ENCODE measurements at places on chromosomes 16 and 17.
A peak's percentile ranks its signal among the peaks of the same experiment; 100 is the strongest.

- H3K36me3 ChIP-seq = no peaks in the 10 kb centered on the region
- H3K4me3 ChIP-seq = peak within 1 kb of the TSS; percentile 100
- H3K27me3 ChIP-seq = no peaks in the 10 kb centered on the region
- DNase-seq = peak; percentile 93
- H3K4me1 ChIP-seq = peaks cover 50% of the 10 kb centered on the region
Measured at GRCh38 chr16:2682209-2683021, at the start of gene KCTD5. Gene KCTD5 (plus strand): TSS chr16:2682523. CDS start chr16:2682549, 26 bp downstream.

- no peak overlapping the region for H3K4me3 ChIP-seq
- no peak overlapping the region for H3K27ac ChIP-seq
- H3K27me3 ChIP-seq = no peaks in the 10 kb centered on the region
- H3K4me1 ChIP-seq = no peaks in the 10 kb centered on the region
Measured at GRCh38 chr16:80260906-80261311, 279.9 kb upstream of the DYNLRB2 start.

DNA sequence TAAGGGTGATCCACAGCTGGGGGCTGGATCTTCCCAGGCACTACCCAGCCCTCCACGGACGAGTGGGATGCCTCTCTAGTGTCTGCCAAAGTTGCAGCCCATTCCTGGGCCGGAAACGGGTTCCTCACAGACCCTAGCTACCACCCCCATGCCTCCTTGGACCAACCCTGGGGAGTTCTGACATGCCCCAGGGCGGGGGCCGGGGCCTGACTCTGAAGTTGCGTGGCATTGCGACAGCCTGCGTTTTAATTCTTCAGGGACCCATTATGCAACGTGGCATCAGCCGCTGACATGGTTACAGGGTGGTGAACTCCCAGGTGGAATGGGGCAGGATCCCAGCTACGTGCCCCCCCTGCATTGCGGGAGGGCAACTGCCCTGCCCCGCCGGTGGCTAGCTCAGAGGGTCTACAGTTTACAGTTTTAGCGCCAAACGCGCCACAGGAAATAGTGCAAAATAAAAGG lies 2.7 kb downstream of the CBX4 start:
- peaks cover 86% of the 10 kb centered on the region for H3K4me1 ChIP-seq
- peaks cover 6% of the 10 kb centered on the region for H3K27me3 ChIP-seq
- peak overlapping the region; percentile 82 for H3K27ac ChIP-seq
- H3K36me3 ChIP-seq = peaks cover 19% of the 10 kb centered on the region
- peak; percentile 60 for DNase-seq
- H3K4me3 ChIP-seq = peak overlapping the region; percentile 95

GRCh38 chr17:81371910-81372760 lies 23.1 kb upstream of the BAHCC1 start:
- H3K36me3 ChIP-seq = no peaks in the 10 kb centered on the region
- no peak overlapping the region for H3K27ac ChIP-seq
- H3K4me3 ChIP-seq = no peak overlapping the region
- DNase-seq = peak; percentile 60
- peaks cover 19% of the 10 kb centered on the region for H3K4me1 ChIP-seq

DNA sequence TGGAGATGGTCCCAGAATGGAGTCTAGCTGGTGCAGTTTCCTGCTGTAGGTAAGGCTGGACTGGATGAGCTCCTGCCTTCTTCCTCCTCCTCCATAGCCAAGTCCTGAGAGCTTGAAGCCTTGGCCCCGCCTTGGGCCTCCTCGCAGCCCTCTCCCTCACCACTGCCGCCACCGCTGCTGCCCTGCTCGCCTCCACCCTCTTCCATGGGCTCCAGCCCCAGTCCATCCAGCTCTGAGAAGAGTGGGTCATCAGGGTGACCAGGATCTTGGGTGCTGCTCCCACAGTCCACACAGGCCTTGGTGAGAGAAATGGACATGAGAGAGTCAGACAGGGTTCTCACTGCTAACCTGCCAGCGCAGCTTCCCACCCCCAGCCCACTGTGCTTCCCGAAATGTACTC lies 11.2 kb downstream of the PER1 start:
- H3K4me1 ChIP-seq = peaks cover 34% of the 10 kb centered on the region
- H3K27ac ChIP-seq = no peak overlapping the region
- peaks cover 10% of the 10 kb centered on the region for H3K27me3 ChIP-seq

GRCh38 chr16:87185308-87185707 lies 131.9 kb downstream of the C16orf95 start:
- no peak overlapping the region for H3K27ac ChIP-seq
- H3K4me1 ChIP-seq = no peaks in the 10 kb centered on the region
- no peak overlapping the region for H3K4me3 ChIP-seq
- H3K27me3 ChIP-seq = no peaks in the 10 kb centered on the region
- no peaks in the 10 kb centered on the region for H3K36me3 ChIP-seq

- no peaks in the 10 kb centered on the region for H3K36me3 ChIP-seq
- no peak overlapping the region for H3K27ac ChIP-seq
Measured at GRCh38 chr17:34265711-34266110, 4.3 kb upstream of the CCL7 start.

DNA sequence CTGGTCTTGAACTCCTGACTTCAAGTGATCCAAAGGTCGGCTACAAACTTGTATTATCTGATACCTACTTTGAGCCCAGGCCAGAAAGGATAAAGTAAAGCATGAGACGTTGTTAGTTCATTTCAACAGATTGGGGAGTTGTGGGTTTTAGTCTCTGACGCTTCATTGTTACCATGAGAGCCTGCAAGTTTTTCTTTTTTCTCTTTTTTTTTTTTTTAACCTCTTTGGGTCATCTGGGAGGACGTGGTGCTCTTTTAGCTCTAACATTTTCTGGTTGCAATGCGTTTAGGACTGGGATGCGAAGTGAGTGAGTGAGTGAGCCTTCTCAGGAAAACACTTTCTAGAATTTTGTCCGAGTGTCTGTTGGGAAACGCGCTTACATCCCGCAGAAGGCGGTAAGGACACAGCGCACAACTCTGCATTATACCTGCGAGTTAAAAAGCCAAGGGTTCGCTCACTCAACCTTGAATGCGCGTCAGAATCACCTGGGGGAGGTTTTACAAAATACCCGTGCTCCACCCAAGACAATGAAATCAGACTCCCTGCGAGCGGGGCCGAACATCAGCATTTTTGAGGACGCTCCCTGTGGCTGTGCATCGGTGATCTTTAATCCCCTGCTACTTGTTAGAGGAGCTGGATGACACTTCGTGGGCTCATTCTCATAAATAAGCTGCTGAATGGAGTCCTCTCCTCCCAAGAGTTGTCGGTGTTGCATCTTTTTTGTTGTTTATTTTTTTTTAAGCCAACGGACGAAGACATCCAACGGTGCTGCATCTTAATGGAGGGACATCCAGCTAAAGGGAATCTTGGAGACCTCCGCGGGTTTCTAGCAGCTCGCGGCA lies 629 bp upstream of the RNF135 start:
- peaks cover 12% of the 10 kb centered on the region for H3K36me3 ChIP-seq
- peaks cover 66% of the 10 kb centered on the region for H3K4me1 ChIP-seq
- peak overlapping the region; percentile 62 for H3K4me3 ChIP-seq
- peak; percentile 23 for DNase-seq
- H3K27me3 ChIP-seq = no peaks in the 10 kb centered on the region

DNA sequence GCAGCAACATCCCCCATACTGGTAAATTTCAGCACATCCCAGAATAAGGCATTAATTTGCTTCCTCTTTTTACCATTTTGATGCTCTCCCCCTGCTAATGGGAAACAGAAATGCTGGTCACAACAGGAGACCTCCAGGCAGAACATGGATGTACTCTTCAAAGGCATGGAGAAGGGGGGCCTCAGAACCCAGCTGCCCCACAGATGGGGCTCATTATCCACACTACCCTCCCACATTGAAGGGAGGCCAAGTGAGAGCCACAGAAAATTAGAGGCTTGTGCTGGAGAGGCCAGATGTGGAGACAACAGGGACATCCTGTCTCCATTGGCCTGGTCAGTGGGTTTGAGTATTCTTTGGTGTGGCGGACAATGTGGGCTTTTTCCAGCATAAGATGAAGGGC lies 150.1 kb upstream of the CDH11 start:
- no peak overlapping the region for H3K27ac ChIP-seq
- no peak overlapping the region for H3K4me3 ChIP-seq
- no peaks in the 10 kb centered on the region for H3K4me1 ChIP-seq
- H3K36me3 ChIP-seq = no peaks in the 10 kb centered on the region

DNA sequence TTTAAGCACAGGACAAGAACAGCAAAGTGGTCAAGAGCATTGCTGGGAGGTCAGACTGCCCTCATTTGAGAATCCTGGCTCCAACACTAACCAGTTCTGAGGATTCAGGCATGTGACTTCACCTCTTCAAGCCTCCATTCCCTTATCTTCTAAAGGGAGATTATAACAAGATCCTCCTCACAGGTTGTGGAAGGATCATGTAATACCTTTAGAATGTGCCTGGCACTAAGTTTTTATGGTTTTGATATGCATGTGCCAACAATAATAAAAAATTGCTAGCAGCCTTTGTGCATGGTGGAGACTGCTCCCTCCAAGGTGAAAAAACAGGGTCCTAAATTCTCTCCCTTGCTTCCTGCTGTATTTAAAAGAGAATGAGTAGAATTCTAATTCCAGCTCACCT lies 36.0 kb upstream of the ADAMTS18 start:
- H3K4me1 ChIP-seq = no peaks in the 10 kb centered on the region
- H3K4me3 ChIP-seq = no peak overlapping the region
- H3K27ac ChIP-seq = no peak overlapping the region

- H3K36me3 ChIP-seq = no peaks in the 10 kb centered on the region
- H3K4me3 ChIP-seq = no peak overlapping the region
- H3K4me1 ChIP-seq = peaks cover 63% of the 10 kb centered on the region
- H3K27me3 ChIP-seq = no peaks in the 10 kb centered on the region
- H3K27ac ChIP-seq = peak overlapping the region; percentile 34
- peak; percentile 85 for DNase-seq
Measured at GRCh38 chr17:7475764-7476422, 3.5 kb downstream of the ZBTB4 start.

- H3K36me3 ChIP-seq = peaks cover 25% of the 10 kb centered on the region
- no peak overlapping the region for H3K4me3 ChIP-seq
- no peak for DNase-seq
- H3K27ac ChIP-seq = no peak overlapping the region
- H3K27me3 ChIP-seq = no peaks in the 10 kb centered on the region
Measured at GRCh38 chr17:2690165-2691068, 21.1 kb downstream of the CLUH start.

DNA sequence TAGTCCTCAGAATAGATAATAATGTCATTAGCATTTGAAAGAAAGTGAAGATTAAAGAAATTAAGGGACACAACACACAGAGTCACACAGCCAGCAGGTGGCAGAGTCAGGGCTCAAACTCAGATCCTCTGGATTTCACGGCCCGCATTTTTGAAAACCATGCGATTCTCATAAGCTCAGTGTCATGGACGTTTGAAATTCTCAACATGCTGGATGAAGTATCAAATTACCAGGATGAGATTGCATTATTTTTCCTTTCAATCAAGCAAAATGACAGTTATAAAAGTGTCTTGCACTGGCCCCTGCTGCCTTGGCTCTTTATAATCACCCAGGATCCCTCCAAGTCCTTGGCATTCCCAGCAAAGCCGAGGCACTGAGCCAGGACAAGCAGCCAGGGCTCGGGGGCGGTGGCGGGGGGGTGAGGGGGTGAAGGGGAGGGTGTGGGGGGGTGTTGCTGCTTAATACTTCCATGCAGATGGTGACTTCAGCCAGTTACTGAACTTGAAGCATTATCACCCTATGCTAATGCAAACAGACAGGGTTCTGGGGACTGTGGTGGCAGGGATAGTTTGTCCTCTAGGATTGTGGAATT lies 6.6 kb upstream of the BMERB1 start:
- peaks cover 1% of the 10 kb centered on the region for H3K27me3 ChIP-seq
- H3K4me3 ChIP-seq = no peak overlapping the region
- peak; percentile 30 for DNase-seq
- no peaks in the 10 kb centered on the region for H3K36me3 ChIP-seq

GRCh38 chr17:4994081-4994595 lies 3.2 kb downstream of the INCA1 start:
- no peak overlapping the region for H3K4me3 ChIP-seq
- peaks cover 10% of the 10 kb centered on the region for H3K27me3 ChIP-seq
- H3K4me1 ChIP-seq = peaks cover 24% of the 10 kb centered on the region
- no peak overlapping the region for H3K27ac ChIP-seq
- no peaks in the 10 kb centered on the region for H3K36me3 ChIP-seq
- no peak for DNase-seq

DNA sequence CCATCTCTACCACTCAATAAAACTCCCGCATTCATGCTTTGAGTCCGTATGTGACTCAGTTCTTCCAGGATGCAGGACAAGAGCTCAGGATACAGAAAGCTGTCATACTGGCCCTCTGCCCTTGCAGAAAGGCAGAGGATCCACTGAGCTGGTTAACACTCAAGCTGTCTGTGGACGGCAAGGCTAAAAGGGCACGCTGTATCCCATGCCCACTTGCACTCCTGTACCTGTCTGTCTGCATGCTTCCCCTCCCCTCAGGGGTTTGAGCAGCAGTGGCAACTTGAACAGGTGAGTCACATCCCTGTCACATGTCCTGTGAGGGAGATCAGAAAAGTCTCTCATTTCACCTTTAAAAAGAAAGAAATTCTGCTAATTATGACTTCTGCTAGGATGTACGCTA lies 293.8 kb downstream of the HS3ST3B1 start:
- H3K36me3 ChIP-seq = no peaks in the 10 kb centered on the region
- H3K27me3 ChIP-seq = no peaks in the 10 kb centered on the region
- no peaks in the 10 kb centered on the region for H3K4me1 ChIP-seq
- no peak for DNase-seq
- no peak overlapping the region for H3K27ac ChIP-seq
- no peak overlapping the region for H3K4me3 ChIP-seq

GRCh38 chr17:65487161-65487560 lies 74.3 kb downstream of the AXIN2 start:
- no peaks in the 10 kb centered on the region for H3K27me3 ChIP-seq
- H3K36me3 ChIP-seq = no peaks in the 10 kb centered on the region
- H3K4me3 ChIP-seq = no peak overlapping the region
- no peak overlapping the region for H3K27ac ChIP-seq
- H3K4me1 ChIP-seq = no peaks in the 10 kb centered on the region

DNA sequence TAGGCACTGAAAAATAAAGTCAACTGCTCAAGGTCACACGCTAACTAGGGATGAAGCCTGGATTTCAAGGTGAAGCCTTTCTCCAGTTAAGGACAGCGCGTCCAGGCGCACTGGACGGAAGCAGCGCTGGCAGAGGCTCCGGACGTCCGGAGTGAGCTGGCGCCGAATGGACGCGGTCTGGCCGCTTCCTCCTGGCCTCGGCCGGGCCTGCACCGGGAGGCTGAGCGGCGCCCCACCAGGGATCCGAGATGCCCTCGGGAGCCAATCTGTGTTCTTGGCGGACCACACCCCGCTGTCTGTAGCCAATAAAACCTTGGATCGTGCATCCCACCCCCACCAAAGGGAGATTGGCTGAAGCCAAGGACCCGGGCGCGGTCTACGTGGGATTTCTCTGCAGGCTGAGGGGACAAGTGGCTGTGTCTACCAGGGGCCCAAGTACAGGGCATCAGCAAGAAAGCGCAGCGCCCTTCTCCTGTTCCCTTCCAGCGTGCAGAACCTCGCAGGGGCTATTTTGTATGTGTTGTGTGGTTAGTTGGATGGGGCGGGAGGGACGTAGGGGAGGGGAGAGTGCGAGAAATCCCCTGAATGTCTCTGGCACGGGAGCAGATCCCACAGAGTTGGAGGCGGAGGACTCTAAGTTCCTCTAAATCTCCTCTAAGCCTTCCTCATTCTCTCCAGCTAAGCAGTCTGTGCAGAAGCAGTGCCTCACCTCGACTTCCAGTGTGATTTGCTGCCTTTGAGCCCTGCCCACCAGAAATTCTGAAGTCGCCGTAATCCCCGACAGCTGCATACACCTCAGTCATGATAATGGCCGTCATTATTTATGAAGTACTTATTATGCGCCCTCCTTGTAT lies 2.5 kb upstream of the AKAP10 start:
- peak overlapping the region; percentile 86 for H3K4me3 ChIP-seq
- DNase-seq = peak; percentile 76
- H3K36me3 ChIP-seq = peaks cover 8% of the 10 kb centered on the region
- H3K4me1 ChIP-seq = peaks cover 51% of the 10 kb centered on the region
